ENCODE measurements at places on chromosomes 16 and 17.

DNA sequence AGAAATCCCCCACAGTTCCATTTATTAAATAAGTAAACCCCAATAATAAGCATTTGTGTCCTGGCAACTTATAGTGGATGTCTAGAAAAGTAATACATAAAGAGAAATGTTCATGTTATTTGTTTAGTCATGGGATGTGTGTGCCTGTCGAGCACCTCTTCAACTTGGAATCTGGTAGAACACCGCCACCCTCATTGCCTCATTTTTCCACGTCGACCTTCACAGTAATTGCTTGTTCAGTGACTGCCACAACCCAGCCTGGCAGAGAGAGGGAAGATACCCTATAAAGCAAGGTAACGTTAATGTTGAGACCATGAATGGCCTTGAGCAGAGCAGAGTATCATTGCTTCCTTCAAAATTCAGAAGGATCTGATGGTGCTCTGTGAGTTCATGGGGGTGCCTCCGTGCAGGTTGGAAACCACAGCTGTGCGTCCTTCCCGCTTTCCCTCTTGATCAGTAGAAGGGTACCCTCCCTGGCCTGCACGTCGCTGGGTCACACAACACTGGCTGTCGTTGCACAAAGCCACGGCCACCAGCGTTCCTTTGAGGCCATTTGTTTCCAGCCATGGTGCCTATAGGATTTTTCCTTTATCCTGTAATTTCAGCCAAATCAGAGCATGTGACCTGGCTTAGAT lies 3.7 kb upstream of the DNASE1 start:
- DNase-seq, result no peak

DNA sequence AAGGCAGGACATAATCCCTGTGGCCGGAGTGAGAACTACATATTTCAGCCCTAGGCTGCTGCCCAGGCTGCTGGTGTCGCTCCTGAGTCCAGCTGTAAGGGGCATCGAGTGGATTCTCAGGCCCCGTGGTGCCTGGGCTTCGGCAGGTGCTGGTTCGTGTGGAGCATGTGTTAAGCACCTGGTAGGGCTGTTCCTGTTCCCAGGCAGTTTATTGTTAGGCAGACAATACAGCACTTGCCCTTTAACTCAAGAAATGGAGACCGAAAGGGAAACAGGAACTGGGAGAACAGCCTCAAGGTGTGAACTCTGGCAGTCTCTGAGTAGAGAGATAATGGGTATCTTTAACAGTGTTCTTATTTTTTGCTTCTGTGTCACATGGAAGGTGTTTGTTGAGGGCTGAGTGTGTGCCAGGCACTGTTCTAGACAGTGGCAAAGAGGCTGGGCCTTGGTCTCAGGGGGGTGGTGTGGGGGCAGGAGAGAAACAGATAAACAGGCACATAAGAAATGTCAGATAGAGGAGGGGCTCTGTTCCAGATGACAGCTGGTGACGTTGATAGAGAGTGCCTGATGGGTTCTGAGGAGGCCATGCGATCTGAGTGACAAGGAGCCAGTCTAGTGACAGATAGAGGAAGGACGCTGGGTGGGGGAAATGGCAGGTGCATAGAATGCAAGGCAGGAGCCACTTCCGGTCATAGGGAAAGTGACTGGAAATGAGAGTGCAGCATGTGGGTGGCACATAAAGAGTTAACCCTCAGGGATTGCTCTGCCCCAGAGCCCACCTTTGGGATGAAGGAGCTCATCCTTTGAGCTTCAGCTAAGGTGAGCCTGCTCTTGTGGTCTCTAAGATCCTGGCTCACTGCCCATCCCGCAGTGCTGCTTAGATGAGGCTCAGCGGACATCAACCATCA lies 33.8 kb downstream of the EPN2 start:
- no peak for DNase-seq

- no peak for DNase-seq
Observed at GRCh38 chr17:81561494-81561885, 9.3 kb upstream of the FAAP100 start.

- no peak for DNase-seq
Observed at GRCh38 chr16:28534542-28535373, 4.0 kb downstream of the NUPR1 start.

DNA sequence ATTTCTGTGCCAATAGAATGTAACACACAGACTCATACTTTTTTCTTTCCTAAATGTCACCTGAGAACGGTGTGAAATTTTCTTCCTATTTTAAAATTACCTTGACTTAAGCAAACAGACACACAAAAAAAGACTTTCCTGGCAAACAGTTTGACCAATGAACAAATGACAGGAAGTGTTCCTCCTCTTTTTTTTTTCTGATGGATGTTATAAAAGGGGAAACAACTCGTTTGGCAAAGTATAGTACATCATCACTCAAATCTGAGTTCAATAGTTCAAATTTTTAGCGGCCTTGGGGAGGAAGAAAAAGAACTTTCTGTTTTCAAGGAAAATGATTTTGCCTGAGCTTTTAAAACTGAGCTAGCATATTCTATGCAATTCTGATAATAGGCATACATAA lies 19.8 kb downstream of the HS3ST3A1 start:
- no peak for DNase-seq

DNA sequence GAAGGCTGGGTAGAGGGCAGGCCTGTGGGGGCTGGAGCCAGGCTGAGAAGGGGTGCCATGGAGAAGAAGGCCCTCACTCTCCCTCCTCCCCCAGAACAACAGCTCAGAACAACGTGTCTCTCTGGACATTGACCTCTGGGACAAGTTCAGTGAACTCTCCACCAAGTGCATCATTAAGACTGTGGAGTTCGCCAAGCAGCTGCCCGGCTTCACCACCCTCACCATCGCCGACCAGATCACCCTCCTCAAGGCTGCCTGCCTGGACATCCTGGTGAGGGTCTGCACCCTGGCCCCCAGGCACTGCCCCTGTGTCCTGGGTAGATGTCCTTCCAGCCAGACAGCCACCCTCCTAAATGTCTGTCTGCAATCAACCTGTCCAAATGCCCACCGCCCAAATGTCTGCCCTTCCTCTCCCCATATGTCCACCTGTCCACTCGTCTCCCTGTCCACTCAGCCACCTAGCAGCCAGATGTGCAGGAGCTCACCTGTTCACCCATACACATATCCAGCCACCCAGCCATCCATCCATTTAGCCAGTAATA lies 12.2 kb downstream of the GJD3 start:
- DNase-seq, result no peak

GRCh38 chr17:36149296-36149820 lies 27.1 kb downstream of the TBC1D3B start:
- no peak for DNase-seq

- DNase-seq, result no peak
Observed at GRCh38 chr16:16004314-16004749, 54.9 kb downstream of the ABCC1 start.
